Activated naive CD8-positive, alpha-beta T cell treated with anti-CD3 and anti-CD28 coated beads, Interleukin-2, amount 50 U/mL, for 16 hours (primary cell): ENCODE measurements at places on chromosomes 1 and 21.

GRCh38 chr1:186149591-186149990 is 225.5 kb downstream of the TPR start:
- DNase-seq = no peak

GRCh38 chr21:16834791-16835190 is 678.1 kb upstream of the CXADR start:
- DNase-seq = no peak

- DNase-seq = no peak
These were observed 12.4 kb downstream of the TTC4 start for GRCh38 chr1:54728027-54728426.

GRCh38 chr1:197690074-197690473 is 85.2 kb downstream of the DENND1B start:
- no peak for DNase-seq

GRCh38 chr1:177206831-177207355 is 36.1 kb downstream of the BRINP2 start:
- DNase-seq = no peak

DNA sequence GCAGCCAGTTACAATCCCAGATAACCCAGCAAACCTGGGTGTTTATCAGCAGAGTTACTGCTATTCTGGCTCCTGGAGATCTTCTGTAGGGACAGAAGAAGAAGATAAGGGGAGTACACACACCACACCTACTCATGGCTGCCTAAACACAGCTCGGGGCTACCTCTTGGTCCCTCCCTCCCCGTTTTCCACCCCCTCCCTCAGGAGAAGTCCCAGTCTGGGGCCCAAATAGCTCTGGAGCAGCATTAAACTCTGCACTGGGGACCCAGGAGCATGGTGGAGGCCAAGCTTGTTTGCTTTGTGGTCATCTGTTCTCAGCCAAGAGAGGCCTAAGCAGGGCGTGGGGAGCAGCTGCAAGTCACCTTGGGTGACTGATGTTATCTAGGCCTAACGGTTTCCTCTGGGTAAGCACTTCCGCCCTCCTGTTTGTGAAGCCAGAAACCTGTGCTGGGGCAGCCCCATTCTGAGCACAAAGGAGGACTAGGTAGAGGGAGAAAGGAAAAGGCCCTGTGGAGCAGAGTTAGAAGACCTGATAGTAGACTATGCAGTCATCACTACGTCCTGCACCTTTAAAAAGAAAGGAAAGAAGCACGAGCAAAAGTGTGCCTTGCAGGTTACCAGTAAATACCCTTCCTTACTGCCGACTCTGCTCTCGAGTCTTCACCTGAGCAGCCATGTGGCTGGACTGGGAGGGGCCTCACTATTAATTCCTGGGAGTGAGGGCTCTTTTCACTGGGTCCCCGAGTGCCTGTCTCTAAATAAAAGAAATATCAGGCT is 2.0 kb upstream of the RCSD1 start:
- DNase-seq = peak; percentile 41

DNA sequence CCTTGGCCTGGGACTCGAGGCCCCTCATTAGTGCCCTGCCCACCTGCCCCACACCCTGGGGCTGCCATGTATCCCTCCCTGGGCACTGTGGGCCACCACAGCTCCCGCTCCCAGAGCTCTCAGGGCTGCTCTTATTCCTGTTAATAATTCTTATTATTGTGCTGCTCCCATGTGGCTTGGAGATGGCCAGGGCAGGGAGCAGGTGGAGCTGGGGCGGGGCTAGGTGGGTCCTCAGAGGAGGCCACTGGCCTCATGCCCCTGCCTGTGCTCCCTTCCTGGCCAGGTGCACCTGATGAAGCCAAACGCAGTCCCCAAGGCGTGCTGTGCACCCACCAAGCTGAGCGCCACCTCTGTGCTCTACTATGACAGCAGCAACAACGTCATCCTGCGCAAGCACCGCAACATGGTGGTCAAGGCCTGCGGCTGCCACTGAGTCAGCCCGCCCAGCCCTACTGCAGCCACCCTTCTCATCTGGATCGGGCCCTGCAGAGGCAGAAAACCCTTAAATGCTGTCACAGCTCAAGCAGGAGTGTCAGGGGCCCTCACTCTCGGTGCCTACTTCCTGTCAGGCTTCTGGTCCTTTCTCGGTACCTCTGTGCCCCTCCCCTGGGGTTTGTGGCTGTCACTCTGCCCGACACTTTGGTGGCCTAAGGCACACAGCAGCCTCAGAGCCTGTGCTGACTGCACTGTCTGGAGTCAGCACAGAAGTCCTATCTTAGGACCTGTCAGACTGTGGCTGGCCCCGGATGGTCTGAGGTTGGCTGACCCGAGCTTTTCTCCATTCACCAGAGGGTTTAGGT is 34.1 kb downstream of the BMP8A start:
- no peak for DNase-seq

DNA sequence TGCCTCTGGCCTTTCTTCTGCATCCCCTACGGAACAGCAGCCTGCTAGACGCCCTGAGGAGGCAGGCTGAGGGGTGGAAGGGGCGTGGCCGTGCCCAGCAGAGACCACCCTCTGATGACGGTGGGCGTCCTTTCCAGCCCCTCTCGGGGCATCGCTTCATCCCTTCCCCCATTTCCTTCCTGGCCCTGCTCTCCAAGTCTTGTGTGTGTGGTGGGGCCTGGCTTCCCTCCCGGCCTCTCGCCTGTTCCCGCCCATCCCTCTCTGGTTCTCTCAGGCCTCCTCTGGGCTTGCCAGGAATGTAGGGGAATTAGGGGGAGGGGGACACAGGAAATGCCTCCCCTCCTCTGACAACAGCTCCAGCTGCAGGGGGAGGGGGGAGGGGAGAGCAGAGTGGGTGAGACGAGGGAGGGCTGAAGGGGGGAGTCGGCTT is 51.1 kb downstream of the SKI start:
- no peak for DNase-seq

GRCh38 chr1:16458831-16459230 is 18.3 kb downstream of the NECAP2 start:
- no peak for DNase-seq

- DNase-seq = no peak
These were observed 5.9 kb upstream of the CDC20 start for GRCh38 chr1:43352881-43353280.

- no peak for DNase-seq
These were observed 65.7 kb upstream of the BACE2 start for GRCh38 chr21:41102281-41102680.

DNA sequence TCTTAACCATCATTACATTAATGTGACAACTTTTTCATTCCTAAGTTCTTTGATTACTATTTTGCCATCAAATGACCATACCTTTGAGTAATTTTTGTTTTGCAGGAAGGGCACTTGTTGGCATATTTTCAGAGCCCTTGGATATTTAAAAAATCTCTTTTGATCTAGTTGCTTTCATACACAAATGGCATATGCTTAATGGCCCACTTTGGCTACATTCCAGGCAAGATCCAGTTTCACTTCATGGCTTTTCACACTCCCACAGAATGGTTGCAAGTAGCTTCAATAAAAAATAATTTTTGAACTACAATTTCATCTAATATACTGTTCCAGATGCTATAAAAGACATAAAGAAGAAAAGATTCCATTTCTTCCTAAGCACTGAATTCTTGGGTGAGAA is 18.1 kb downstream of the ADAM30 start:
- DNase-seq = no peak

DNA sequence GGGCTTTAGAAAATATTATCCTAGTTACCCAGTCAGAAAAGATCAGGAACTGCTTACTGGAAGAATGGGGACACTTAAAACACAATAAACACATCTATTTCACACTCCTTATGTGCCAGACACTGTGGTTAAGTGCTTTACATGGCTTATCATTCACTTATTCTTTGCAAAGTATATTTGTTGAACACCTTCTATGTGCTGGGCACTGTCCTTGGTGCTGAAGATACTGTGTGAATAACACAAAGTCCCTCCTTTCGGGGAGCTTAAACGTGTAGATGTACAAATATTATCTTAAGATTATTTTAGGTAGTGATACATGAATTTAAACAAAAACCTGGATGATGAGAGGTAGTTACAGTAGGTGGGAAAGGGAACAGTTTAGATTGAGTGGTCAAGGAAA is 169.3 kb downstream of the ST6GALNAC5 start:
- no peak for DNase-seq

GRCh38 chr1:193588311-193589082 is 402.1 kb upstream of the B3GALT2 start:
- no peak for DNase-seq

GRCh38 chr1:89971600-89971999 is 23.3 kb upstream of the ZNF326 start:
- no peak for DNase-seq

- DNase-seq = peak; percentile 16
These were observed 47.6 kb downstream of the ARHGEF16 start for GRCh38 chr1:3501856-3502640.

- DNase-seq = no peak
These were observed 21.0 kb upstream of the FUCA1 start for GRCh38 chr1:23889074-23889473.

DNA sequence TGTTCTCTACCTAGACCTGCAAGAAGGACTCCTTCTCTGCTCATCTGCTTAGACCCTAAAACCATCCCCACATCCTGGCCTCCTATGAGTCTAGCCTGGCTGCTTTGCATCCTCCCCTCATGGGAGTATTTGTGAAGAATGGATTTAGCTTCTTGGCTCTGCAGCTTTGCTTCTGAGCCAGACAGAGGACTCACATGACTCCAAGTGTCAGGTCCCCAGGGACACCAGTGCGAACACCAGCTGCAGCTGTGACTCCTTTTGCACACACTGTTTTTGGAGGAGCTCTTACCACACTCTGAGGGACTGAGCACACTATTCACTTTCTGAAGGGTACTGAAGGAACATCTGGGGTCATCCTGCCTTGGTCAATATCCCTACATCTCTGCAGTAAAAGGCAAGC is 131.8 kb upstream of the SGIP1 start:
- no peak for DNase-seq

DNA sequence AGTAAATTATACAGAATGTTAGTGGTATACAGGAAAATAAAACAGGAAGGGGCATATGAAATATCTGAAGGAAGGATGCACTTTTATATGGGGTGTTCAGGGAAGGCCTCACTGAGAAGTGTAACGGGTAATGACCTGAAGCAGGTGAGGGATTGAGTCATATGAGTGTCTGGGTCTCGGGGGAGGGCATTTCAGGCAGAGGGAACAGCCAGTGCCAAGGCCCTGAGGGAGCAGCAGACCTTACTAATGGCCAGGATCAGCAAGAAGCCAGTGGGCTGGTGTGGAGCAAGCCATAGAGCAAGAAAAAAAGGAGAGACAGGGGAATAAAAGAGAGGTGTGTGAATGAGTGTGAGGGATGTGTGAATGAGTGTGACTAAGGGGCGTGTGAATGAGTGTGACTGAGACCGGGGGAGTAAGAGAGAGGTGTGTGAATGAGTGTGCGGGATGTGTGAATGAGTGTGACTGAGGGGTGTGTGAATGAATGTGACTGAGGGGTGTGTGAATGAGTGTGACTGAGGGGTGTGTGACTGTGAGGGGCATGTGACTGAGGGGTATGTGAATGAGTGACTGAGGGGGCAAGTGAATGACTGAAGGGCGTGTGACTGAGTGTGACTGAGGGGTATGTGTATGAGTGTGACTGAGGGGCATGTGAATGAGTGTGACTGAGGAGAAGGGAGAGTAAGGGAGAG is 107.2 kb downstream of the GLIS1 start:
- no peak for DNase-seq

GRCh38 chr1:73537400-73537799 is 660.6 kb downstream of the LRRIQ3 start:
- DNase-seq = no peak

- DNase-seq = no peak
These were observed 109.8 kb downstream of the PATJ start for GRCh38 chr1:61851849-61852669.

GRCh38 chr1:187054862-187055757 is 226.4 kb downstream of the PLA2G4A start:
- no peak for DNase-seq

DNA sequence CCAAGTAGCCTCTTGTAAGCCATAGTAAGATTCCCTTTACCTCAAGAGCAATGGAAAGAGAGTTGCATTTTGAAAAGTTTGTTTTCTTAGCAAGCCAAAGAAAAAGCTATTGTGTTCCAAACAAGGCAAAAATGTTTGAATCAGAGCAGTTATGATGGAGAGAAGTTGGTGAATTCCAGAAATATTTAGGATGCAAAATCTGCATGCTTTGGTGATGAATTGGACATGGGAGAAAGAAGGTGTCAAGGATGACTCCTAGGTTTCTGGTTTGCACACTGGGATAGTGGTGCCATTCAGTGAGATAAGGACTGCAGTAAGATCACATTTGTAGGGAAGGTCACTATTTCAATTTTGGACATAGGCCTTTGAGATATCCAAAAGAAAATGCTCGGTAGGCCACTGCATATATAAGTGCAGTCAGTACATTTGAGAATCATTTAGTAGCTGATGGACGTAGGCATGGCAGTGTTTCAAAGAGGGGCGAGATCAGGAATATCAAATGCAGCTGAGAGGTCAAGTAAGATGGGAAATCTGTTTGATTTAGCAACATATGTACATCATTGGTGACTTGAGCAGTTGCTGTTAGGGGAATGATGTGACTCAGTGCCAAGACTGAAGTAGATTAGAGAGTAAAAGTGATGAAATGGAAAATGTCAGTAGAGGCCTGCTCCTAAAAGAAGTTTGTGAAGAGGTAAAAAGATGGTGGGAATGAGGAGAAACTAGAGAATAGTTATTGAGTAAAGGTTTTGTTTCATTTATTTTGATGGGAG is 33.9 kb upstream of the GPR25 start:
- DNase-seq = no peak

DNA sequence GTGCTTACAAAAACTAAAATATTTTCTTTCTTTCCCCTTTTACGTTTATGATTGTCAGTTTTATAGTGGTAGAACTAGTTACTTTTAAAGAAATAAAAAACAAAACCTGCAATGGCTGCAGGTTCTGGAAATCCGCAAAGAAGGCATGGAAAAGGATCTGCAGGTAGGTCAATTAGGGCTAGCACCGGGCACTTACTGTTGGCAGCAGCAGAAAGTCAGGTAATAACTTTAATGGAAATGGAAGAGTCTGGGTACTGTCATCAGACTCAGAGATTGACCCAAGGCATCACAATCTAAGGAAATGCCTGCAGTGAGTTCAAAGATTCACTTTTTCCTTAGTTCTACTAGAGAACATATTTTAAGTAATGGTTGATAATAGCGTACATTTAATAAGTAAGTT is 1136.3 kb upstream of the B3GALT2 start:
- no peak for DNase-seq
